ENCODE measurements at places on chromosomes 2 and 18.

- no peak for DNase-seq
Observed at GRCh38 chr2:168494190-168494711, 38.2 kb downstream of the CERS6 start.

DNA sequence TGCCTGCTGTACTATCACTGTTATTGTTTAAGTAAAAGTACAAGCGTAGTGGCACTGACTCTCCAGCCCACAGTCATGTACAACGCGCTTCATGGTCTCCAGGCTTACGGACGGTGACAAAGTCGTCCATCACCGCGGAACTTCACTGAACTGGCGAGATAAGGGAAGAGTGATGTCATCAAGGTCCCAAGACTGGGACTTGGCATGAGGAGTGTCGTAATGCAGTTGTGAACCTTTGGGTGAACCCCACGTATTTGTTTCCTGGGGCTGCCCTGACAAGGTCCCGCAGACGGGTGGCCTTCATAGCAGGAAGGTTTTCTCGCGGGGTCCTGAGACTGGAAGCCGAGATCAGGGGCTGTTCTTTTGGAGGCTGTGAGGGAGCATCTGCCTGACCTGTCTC lies 17.3 kb downstream of the NFATC1 start:
- no peak for DNase-seq

DNA sequence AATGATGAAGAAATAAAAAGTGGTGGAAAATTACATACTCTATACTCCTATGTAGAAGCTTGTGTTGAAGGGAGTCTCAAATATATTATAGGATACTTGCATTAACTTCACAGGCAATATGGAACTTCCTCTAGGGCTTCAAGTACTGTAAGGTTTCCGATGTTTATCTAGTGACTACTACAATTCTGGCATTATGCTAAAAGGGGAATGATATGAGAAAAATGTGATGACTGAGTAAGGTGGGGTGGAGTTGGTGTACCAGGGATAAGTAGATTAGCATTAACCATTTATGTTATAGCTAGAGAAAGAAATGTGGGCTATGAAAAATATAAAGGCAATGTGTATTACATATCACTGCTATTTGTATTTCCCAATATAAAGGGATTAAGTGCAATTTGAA lies 229.5 kb downstream of the DCC start:
- peak; percentile 65 for DNase-seq

DNA sequence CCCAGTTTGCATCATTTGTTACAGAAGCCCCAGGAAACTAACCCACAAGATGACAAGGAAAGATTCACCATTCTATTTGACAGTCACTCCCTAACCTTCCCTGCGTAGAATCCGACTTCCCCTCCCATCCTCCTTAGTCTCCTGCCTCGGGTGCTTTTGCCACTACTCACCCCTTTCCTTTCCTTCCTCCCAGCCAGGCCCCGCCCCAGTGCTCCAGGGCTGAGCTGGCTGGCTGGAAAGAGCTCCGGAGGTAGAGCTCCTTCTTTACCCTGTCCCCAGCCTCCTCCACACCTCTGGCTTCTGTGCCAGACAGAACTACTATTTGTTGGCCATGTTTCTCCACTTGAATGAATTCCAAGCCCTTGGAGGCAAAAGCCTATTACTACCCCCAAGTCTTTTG lies 317.6 kb upstream of the NCKAP5 start:
- DNase-seq = no peak

- DNase-seq = no peak
Observed at GRCh38 chr2:207264310-207264709, 98.6 kb upstream of the KLF7 start.

DNA sequence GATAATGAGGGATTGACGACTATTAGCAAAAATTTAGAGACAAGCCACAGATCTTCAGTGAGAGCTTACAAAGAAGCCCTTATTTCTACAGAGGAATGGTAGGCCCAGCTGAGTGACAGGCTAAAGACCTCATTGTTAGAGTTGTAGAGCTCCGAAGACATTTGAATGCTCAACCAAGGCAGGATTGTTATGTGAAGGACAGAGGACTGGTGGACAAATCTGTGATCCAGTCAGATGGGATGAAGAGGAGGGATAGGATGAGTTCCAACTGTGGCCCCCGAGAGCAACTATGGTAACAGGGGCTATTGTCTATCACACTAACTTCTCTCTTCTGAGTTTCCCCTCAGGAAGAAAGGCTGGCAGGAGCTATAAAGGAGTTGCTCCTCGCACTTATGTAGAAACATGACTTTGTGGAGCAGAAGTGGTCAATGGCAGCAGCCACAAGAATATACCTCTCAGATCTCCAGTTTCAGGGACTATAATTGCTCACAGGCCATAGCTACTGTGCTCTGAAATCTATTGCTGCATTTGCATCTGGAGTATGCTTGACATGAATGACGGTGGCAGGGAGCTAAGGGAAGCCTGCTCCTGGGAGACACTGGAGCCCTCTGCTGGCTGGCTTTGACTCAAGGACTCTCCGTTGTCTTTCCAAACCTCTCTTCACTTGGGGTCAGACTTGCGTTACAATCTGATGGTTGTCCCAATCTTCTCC lies 50.3 kb upstream of the GREB1L start:
- DNase-seq = peak; percentile 39

- no peak for DNase-seq
Observed at GRCh38 chr2:223386984-223387383, 215.2 kb downstream of the SCG2 start.

- DNase-seq = peak; percentile 75
Observed at GRCh38 chr2:178271629-178272333, 77.5 kb downstream of the OSBPL6 start.

GRCh38 chr2:102424754-102425153 lies 1.8 kb downstream of the IL18RAP start:
- no peak for DNase-seq

DNA sequence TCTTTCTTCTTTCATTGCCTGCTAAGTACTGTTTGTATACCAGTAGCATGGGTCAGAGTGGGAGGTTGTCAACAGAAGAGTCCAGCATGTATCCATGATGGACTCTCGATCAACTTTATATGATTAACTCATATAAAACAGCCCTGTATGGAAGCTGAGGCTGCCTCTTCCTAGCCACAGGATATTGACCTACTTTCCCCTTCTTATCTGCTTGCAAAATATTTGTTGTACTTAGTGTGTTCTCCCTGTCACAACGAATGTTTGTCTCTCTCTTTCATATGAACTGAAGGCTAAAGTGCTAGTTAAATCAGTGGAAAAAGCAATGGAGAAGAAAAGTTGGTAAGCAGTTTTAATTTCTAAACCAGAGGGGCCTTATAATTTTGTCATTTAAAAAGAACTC lies 17.8 kb downstream of the MYO1B start:
- DNase-seq = no peak

- DNase-seq = no peak
Observed at GRCh38 chr2:11578081-11578948, 44.5 kb downstream of the GREB1 start.

GRCh38 chr2:70570041-70570661 lies 16.5 kb upstream of the TGFA start:
- DNase-seq = no peak

DNA sequence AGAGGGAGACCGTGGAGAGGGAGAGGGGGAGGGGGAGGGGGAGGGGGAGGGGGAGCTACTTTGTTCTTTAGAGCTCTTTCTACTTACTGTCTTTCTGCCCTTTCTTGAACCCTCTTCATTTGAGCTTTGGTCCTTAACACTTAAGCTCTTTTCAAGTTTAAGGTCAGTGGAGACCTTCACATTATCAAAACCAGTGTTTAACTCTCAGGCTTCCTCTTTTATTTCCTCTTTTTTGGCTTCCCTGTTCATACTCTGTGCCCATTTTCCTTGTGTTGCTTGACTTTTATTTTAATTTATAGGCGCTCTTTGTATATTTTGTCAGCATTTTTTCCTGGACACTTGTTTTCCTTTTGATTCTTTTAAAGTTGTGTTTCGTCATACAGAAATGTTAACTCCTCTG lies 37.1 kb downstream of the ACSL3 start:
- DNase-seq = no peak

GRCh38 chr2:27885234-27885633 lies 5.0 kb downstream of the RBKS start:
- DNase-seq = peak; percentile 16

GRCh38 chr2:113888641-113889470 lies 1.0 kb upstream of the ACTR3 start:
- no peak for DNase-seq

- no peak for DNase-seq
Observed at GRCh38 chr2:71787476-71788185, 334.3 kb downstream of the DYSF start.

DNA sequence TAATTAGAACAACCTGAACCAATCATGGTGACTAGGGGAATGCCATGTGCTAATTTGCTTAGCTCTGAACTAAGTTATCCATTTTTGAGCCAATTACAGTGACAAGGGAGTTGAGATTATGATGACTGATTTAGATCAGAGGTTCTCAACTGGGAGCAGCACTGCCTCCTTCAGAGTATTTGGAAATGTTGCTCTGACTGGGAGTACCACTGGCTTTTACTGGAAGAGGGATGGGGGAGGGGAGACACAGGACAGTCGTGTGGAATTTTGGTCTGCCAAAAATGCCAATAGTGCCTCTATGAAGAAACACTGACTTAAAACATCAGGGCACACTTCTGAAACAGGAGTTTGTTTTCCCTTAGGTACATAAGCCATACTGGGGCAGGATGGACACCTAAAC lies 48.1 kb upstream of the VPS54 start:
- no peak for DNase-seq

- peak; percentile 42 for DNase-seq
Observed at GRCh38 chr2:207879536-207879935, 109.8 kb upstream of the FZD5 start.

DNA sequence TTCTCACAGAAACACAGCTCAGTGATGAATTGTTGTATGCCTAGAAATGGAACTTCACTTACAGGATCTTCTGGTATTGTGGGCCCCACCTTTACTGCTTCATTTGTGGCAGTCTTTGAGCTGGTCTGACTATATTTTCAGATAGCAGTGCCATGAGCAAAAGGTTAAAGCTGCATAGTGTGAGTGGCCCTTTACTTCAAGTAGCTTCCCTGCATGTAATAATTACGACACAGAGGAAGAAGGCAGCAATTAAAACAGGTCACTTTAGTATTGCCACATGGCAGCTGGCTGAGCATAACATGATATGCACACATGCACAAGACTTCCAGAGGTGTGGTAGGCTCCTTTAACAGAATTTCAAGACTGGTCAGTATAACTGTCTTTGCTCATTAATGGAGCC lies 426.3 kb upstream of the ZEB2 start:
- DNase-seq = no peak

GRCh38 chr18:48002933-48003365 lies 72.5 kb upstream of the SMAD2 start:
- DNase-seq = peak; percentile 82

- no peak for DNase-seq
Observed at GRCh38 chr18:48674758-48675351, 136.0 kb downstream of the CTIF start.

- peak; percentile 43 for DNase-seq
Observed at GRCh38 chr18:55501579-55501978, 86.4 kb downstream of the TCF4 start.

- DNase-seq = peak; percentile 77
Observed at GRCh38 chr18:48548011-48548771, 9.4 kb downstream of the CTIF start.

GRCh38 chr2:200812122-200813022 lies 662 bp downstream of the BZW1 start:
- peak; percentile 50 for DNase-seq

DNA sequence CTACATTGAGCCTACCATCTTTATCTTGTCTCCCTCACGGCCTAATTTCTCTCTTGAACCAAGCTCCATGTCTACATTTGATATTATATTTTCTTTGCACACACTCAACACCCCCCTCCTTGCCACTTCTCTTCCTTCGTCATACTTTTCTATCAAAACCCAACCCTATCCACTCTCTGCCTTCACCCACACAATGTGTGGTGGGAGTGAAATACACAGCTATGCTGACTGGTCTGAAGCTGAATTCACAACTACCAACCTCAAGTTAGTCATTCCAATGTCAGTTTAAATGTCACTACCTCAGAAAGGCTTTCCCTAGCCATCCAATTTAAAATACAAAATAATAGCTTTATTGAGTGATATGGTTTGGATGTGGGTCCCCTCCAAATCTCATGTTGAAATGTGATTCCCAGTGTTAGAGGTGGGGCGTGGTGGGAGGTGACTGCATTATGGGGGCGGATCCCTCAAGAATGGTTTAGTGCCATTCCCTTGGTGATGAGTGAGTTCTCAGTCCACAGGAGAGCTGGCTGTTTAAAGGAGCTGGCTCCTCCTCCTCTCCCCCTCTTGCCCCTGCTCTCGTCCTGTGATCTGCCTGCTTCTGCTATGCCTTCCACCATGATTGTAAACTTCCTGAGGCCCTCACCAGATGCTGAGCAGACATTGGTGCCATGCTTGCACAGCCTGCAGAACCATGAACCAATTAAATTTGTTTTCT lies 112.1 kb downstream of the DTNB start:
- no peak for DNase-seq

DNA sequence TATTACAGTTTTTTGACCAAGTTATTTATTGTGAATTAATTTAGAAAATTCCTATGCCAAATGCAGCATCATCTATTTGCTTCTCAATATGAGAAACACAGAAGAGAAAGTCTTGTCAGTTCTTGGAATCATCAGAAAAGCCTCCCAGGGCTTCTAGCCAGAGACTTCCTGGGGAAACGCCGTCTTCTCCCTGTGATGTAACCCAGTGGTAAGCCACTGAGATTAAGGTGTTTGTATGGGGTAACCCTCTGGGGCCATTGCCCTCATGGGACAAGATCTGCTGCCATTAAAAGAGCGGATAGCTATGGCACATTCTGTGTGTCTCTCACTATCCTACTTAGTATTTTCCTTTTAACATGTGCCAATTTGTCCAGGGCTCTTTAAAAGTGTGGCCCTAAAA lies 28.0 kb downstream of the ANKRD29 start:
- DNase-seq = no peak

GRCh38 chr2:29215739-29216608 lies 100.8 kb downstream of the CLIP4 start:
- no peak for DNase-seq

DNA sequence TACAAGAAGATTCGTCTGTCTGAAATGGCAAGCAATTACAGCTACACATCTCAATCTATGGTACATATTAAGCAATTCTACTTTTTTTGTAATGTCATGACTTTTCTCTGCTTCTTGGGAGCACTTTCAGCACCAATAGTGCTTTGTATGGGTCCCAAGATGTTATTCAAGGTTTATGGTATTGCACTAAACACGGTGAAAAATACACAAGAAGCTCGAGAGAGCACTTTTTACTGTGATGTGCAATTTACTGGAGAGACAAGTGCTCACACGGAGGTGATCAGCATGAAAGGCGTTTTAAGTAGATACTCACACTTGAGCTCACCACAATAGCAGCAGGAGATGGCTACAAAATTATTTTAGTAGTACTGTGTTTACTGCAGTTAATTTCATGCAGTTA lies 783.6 kb downstream of the CBLN2 start:
- no peak for DNase-seq

Data from astrocyte of the spinal cord (primary cell).